ENCODE measurements at places on chromosomes 1 and 21.

GRCh38 chr1:98330224-98330623 is 331.3 kb upstream of the SNX7 start:
- DNase-seq: no peak

- no peak for DNase-seq
Observed at GRCh38 chr1:61496501-61496900, 228.4 kb downstream of the TM2D1 start.

DNA sequence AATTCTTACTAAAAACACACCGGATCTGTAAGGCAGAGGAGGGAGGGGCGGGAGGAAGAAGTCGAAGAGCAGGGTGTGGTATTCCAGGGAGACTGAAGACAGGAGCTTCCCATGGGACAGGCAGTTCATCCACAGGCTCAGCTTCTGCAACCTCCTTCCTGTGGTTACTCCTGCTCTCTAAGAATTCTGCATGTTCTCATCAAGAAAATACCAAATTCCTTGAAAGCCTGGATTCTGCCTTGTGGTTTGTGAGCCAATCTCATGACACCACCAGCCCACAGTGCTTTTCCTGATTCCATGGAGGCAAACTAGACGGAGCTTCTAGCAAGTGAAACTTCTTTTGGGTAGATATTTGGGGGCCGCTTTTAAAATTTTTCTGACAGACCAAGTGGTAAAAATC is 1.1 kb upstream of the ST6GALNAC3 start:
- no peak for DNase-seq

GRCh38 chr1:94272388-94272787 is 35.0 kb upstream of the ARHGAP29 start:
- DNase-seq: no peak

DNA sequence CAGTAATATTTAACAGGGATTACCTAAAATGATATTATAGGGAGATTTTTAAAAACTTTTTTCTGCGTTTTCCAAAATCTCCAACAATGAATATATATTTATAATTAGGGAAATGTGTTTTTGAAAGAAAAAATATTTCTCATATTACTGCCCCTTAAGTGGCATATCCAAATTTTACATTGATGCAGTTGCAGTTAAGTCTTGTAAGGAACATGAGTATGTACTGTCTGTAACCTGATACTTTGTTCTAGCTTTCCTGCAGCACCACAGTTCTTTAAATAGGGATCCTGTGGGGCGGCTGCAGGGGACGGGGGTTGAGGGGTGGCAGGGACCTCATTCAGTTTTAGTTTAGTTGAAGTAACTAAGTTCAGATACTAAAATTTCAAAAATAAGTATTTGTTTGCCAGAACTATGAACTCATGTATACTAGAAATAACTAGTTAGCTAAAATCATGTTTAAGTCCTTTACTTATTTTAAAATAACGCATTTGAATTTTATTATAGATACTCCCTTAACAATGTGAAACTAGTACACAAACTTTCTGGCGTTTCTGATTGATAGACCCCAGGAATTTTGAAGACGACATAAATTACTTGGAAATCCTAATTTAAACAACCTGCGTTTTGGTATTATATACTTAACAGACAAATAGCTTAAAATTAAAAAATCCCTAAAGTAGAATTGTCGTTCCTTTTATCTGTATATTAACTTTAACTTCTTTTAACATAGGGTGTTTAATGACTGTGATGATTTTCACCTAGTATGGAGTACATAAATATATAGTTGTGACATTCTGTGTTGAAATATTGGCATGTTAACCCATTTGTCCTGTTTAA is 639 bp upstream of the DNAJB4 start:
- DNase-seq: no peak

DNA sequence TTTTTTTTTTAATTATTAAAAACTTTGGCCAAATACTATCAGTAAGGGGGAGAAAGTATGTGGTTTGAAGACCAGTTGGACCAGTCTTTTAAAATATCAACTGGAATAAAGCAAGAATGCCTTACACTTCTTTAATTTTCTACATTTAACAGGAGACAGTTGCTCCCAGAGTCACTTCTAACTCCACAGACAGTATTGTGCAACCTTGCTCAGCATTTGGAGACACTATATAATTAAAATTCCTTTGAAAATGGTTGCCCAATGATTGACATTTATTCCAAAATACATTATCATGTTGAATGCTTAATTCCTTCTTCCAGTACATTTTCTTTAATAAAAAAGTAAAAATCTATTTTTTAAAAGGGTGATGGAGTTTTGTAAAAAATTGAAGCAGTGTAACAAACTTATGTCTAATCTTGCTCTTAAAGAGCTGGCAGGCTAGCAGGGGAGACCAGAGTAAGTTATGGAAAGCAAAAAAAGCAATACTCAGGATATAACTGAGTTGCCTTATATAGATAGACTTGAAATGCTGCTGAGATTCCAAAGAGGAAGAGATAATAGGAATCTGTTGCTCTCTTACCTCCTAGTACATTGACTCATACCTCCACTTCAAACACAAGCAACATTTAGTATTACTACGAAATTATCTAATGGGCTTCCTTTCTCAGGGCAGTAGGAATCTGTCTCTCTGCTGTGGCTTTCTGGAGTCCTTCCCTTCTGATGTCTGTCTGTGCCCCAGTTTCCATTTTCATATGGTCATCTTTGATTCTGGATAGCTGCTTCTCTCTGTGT is 69.7 kb upstream of the RGL1 start:
- no peak for DNase-seq

DNA sequence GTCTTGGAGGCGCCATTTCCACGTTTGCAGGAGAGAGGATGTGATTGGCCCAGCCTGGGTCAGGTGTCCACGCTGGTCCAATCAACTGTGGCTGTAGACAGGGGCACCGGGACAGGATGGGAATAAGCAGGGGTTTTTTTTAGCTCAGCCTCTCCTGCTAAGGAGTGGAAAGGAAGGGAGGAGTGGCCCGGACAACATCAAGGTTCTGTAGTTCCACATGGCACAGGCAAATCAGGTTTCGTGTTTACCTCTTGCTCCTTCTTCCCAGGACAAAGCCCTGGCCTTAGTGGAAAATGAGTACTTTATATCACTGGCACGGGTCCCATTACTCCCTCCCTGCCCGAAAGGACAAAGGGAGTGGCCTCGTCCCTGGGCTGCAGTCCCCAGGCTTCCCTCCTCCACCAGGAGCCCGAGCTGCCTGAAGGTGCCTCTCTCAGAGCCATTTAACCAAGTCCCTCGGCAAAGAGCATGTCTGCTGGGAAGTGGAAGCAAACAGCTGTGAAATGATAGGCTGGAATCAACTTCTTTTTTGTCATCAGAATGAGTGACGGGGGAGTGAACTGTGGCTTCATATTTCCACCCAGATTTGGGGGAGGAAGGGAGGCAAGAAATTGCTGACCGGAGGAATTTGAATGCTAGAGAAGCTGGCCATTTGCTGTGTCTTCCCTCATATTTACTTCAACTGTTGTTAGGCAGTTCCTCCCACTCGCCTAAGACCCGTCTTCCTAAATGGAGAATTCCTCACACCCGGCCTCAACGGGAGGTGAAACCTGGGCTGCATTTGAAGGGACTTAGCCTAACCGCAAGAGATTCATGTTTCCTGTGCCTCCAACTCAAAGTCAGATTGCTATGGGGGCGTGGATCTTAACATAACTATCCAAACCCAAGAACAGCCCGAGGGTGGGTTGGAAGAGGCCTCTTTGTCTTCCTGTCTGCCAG is 84.9 kb upstream of the SLC44A3 start:
- DNase-seq: no peak

DNA sequence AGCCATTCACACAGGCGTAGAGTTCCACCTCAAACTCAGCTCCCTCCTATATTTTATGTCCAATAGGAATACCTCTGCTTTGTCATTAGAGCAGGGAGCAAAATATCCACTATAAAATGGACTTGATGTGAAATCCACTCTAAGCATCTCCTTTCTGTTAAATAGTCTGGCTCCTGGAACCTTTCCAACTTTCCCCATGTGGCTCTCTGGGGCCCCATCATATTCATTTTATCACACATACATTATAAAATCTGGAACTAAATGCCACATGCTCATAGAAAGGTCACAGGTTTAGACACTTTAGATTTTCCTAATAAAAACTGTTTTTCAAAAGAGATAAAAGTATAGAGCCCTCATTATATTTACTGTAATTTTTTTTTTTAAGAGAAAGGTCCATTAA is 82.1 kb downstream of the PTPN14 start:
- DNase-seq: no peak

GRCh38 chr1:78340006-78340405 is 150.8 kb upstream of the PTGFR start:
- DNase-seq: no peak

GRCh38 chr21:22224261-22224660 is 1226.1 kb downstream of the NCAM2 start:
- DNase-seq: no peak

DNA sequence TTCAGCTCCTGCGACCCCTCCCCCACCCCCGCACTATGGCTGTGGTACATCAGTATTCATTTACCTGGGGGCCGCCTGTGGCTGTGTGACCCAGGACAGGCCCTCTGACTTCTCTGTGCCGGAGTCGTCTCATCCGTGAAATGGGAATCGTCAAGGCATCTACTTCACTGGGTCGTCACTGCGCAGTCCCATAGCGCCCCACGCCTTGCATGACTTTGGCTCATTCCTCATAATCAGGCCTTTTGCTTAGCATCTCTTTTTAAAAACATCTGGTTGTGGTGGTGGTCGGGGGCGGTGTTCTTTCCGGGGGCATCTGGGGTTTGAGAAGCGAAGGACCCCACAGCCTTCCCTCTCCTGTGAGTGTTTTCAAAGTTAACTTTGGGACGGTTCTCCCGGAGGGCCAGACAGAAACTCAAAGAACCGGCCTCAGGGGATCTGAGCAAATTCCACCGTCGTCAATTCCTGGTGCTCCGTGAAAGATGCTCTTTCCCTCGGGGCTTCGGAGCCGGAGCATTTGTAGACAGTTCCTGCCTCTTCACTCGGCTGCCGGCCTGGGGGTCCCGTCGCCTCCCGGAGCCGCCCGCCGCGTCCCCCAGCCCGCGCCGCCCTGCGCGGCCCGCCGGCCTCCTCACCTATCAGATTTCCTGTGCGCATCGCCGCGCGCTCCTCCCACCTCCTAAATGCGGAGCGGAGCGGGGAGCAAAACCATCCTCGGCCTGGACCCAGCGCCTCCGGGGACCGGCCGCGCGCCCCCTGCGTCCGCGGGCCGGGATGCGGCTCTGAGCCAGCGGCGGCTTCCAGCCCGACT is at the start of gene B3GALT5:
TSS of gene B3GALT5 (plus strand) at position 708 of the 808 bp plus-strand sequence. CDS start 47,620 bp downstream, outside the sequence.
- no peak for DNase-seq

DNA sequence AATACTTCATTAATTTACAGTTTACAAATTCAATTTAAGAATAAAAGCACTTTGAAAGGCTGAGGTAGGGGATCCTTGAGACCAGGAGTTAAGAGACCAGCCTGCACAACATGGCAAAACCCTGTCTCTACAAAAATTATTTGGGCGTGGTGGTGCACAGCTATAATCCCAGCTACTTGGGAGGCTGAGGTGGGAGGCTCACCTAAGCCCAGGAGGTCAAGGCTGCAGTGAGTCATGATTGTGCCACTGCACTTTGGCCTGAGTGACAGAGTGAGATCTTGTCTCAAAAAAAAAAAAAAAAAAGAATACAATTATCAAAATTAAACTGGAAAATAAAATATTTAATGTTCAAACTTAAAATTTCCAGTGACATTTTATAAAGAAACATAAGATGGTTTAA is 72.2 kb downstream of the USP1 start:
- no peak for DNase-seq

DNA sequence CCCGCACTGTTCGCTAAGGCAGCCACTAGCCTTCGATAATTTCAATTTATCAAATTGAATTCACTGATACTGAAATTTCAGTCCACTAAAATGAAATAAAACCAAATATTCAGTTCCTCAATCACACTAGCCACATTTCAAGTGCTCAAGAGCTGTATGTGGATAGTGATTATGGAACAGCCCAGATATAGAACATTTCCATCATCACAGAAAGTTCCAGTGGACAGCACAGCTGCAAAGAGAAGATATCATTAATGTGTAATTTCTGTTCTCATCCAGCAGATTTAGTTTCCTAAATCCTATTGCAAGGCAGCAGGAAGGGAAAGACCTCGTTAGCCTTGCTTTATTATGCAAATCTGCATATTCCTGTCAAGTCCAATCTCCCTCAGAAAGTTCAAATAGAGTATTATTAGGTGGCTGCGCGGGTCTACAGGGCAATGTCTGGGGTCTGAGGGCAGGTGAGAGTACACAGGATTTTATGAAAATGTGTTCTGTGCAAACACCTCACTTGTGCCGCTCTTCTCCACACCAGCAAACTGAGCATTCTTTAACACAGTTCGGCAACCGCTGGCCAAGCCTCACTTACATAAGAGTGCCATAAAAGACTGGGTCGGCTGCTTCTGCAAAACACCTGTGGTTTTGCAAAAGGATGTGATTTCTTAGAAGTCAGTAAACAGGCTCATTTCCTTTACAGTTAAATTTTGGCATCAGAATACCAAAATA is 22.4 kb downstream of the CAPZB start:
- DNase-seq: no peak

DNA sequence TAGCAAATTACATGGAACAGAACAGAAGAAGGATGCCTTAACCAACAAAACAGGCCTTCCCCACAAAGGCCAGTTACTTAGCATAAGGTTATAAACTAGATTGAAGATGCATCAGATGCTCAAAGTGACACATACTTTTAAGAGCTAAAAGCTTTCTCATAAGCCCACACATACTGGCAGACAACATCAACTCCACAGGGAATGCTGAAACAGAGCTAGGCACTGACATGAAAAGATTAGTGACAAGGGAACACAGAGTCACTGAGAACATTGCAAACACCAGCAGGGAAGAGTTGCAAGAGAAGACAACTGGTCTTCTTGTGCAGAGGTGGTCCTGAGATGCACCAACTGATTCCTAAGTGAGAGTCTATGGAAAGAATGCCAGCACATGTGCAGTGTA is 6.9 kb downstream of the TTC13 start:
- DNase-seq: no peak

DNA sequence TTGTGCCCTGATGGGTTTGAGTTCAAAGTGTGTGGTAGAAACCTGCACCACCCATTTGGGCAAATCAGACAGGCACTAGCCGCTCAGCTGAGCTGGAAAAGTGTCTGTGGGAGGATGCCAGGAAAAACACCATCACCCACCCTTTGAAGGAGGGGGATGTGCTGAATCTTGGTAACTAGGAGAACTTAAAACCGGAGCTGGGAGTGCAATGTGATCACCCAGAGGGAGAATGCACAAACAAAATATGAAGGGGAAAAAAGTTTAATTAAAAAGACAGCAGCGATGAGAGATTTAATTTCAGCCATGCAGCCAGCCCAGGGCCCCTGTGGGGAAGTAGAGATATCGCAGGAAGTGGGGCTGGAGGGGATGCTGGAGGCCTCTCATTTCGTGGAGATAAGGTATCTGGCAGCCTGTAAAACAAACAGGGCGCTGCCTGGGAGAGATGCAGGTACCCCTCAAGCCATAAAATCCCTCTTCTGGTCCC is 86.8 kb upstream of the BCAR3 start:
- no peak for DNase-seq
